Fibroblast of skin of right biceps (primary cell): ENCODE measurements at places on chromosomes 4 and X.

- DNase-seq = no peak
Measured at GRCh38 chr4:107497054-107497453, 223.0 kb downstream of the PAPSS1 start.

DNA sequence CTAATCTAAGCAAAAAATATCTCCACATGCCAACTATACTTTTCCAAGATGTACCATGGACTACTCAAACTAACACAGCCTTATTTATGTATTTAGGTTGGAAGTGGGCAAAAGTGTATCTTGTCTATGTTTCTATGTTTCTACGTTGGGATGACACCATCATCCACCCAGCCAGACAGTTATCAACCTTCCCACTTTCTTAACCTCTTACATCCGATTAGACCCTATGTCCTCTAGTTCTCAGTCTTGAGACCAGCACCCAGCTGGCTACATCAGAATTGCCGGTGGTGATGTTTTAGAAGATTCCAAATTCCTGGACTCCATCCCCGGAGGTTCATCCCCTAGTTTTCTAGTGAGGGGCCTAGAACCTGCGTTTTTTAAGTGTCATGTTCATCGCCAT is 1.0 kb upstream of the AASDH start:
- no peak for DNase-seq

- DNase-seq = no peak
Measured at GRCh38 chrX:149858592-149858991, 22.4 kb upstream of the MAGEA8 start.

- DNase-seq = no peak
Measured at GRCh38 chr4:73911746-73912145, 42.6 kb downstream of the CXCL1 start.

DNA sequence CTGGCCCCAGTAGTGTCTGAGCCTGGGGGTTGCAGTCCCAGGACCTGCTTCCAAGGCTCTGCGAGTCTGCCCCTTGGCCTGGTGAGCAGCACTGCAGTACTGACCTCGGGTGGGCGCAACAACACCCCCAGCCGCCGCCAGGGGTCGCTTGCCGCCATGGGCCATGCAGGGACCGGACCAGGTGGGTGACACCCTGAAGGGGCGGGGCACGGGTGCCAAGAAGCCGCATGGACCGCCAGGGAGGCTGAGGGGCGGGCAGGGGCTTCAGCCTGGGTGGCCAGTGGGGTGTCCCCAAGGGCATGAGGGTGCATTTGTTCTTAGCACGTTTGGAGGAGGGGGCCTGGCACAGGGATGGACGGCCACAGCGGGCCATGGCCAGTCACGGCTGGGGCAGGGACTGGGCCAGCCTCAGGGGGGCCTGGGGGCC is 25.0 kb downstream of the TACC3 start:
- peak; percentile 64 for DNase-seq

DNA sequence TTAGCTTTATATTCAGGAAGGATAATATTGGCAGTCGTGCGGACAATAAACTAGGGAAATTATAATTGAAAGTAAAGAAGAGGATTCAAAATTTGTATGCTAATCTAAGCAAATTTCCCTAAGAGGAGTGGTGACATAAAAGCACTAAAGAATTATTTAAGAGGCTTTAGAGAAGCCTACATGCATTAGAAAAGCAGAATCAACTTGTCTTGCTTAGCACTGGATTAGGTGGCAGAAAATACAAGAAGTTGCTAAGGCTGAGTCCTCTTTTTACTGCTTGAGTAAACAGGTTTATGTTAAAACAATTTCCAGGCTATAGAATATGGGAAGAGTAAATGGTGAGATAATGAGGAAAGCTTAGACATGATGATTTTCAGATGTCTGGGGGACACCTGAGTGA is 991.5 kb downstream of the PCDH18 start:
- no peak for DNase-seq

DNA sequence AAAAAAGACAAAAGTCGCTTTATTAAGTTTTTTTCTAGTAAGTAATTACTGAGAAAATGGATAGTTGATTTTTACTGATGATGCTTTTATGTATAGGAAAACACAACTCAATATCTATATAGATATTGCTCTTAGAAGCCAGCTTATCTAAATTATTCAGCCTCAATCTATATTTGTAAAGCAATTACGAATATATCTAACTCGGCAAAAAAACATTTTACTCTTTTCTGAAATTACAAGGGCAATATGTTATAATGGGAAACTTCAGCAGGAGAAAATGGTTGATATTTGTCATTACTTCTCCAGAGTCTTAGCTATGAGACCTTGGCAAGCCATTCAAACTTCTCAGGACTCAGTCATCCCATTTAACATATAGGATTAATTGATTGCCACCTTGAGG is 228.5 kb downstream of the SLC7A11 start:
- DNase-seq = no peak

GRCh38 chr4:172035562-172035961 is 222.4 kb downstream of the GALNTL6 start:
- DNase-seq = peak; percentile 8

GRCh38 chr4:6331018-6331417 is 61.4 kb downstream of the WFS1 start:
- DNase-seq = peak; percentile 7

GRCh38 chrX:70168238-70169188 is 8.8 kb upstream of the DGAT2L6 start:
- peak; percentile 86 for DNase-seq

DNA sequence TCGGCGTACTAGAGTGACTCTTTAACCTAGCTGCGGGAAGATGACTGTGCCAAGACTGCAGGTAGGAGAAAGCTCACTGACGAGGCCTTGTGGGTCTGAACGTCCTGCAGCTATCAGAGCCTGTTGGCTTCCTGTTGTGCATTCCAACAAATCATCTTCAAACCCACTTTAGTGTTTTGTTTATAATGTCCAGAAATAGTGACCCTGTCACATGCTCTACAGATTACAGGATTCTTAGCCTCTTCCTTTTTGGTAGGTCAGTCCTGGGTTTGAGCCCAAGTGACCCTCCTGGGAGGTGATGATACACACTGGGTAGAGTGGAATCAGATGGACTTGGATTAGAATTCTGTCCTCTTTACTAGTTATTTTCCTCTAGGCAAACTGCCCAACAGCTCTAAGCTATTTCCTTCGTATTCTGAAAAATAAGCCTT is 33.2 kb downstream of the HTT start:
- DNase-seq = no peak

DNA sequence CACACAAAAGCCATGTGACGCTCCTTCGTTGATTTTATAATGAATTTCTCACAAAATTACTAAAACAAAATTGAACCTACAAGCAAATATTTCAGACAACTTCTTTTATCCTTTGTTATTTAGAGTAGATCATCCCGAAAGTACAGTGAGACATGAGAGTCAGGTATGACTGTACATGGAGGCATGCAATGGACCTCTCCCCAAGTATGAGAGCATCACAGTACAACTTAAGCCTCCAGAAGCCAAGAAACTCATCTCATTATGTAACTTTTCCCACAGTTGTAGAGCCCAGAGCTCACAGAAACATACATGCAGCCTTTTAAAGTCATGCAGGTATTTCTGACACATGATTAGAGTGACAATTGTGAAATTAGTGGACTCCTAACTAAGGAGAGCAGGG is 167.7 kb downstream of the PAPSS1 start:
- DNase-seq = no peak

DNA sequence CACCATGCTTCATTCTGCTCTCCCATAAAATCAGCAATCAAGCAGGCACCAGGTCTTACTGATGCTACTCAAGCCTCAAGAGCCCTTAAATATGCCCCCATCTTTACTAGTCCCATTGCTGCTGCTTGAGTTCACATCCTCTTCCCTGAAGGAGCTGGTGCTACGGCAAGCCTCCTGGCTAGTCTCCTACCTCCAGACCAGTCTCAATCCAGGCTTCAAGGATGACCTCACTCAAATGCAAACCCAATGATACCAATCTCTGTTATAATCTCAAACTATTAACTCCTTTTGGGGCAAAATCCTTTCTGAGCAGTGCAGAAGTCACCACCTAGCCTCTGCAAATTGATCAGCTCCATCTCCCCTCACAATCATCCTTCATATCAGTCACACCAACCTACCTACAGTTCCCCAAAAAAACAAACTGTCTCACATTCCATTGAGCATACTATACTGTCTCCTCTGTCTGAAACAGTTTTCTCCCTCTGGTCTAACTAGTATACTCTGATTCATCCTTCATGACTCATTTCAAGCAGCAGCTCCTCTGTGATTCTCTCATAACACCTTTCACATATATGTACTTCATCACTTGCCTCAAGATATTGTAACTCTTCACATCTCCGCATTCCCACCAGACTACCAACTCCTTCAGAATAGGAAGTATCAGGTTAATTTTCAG is 30.0 kb downstream of the PAPSS1 start:
- peak; percentile 86 for DNase-seq

DNA sequence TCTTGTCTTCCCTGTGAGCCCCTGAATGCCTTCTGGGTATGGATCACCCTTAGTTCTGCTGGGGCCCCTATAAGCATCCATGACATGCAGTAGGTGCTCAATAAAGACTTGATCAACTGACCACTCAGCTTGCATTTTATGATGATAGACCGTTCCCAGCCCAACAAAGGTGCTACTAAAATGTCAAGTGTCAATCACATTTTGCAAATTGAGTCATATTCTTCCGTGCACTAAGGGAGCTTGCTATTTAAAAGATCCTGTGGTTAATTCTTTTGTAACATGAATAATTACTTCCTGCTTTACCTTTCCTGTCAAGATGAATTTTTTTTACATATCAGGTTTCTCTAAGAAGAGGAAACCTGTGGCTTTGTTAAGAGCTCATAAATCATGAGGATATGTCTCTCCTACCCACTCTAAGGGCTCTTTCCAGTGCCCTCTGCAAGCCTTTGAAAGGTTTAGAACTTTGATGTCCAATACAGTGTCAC is 47.6 kb downstream of the SH3KBP1 start:
- DNase-seq = no peak

GRCh38 chrX:109463784-109464183 is 18.1 kb downstream of the GUCY2F start:
- DNase-seq = peak; percentile 58

DNA sequence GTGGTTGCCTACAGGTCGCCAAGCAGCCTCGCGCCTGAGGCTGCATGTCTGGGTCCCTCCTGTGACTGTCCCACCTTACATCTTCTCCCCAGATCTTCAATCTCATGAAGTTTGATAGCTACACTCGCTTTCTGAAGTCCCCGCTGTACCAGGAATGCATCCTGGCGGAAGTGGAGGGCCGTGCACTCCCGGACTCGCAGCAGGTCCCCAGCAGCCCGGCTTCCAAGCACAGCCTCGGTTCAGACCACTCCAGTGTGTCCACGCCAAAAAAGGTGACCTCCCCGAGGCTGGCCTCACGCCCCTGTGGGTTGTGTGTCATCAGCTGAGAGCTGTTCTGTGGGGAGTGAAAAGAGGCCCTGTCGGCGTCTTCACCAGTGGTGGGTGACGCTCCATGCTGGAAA is 24.9 kb upstream of the HGFAC start:
- DNase-seq = no peak

- DNase-seq = no peak
Measured at GRCh38 chr4:127307996-127308395, 324.8 kb upstream of the INTU start.

- no peak for DNase-seq
Measured at GRCh38 chr4:153137677-153138630, 66.3 kb upstream of the TRIM2 start.

GRCh38 chrX:49627086-49627777 is 28.4 kb downstream of the GAGE1 start:
- DNase-seq = peak; percentile 6

DNA sequence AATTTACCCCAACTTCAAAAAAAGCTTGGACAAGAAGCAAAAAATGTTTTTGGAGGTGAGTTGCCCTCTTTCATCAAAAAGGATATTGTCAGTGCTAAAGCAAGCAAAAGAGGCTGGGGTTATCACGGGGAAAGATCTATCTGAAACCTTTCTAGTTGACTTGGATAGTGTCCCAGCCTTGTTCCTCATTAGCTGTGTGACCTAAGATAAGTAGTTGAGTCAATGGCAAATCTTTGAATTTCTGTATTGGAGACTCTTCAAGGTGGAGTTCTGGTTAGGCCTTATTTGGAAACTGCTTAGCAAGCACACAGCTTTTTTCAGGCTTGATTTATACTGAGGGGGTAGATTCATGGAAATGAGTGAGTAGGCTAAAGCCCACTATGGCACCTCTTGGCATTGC is 271.6 kb downstream of the GRIA3 start:
- DNase-seq = no peak

- no peak for DNase-seq
Measured at GRCh38 chr4:89123451-89123851, 12.1 kb downstream of the TIGD2 start.

- DNase-seq = peak; percentile 77
Measured at GRCh38 chrX:66163849-66164411, at the start of gene HEPH. HEPH (plus strand) TSS chrX:66164247; CDS start chrX:66170571, 6,324 bp downstream.

DNA sequence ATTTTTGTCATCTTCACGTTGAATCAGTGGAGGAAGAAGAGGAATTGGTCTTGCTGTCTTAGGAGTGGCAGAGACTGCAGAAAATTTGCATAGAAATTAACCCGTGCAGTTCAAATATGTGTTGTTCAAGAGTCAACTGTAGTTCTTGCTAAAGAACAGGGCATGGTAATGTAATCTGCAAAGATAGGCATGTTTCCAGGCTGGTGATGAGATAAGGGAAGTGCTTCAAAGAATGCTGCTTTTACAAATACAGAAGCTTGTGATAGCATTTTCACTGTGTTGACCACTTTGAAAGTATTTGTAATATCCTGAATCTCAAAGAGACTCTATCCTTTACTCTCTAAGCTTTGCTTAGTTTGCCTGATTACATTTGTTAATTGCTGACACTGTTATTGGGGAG is 60.1 kb downstream of the PRRG1 start:
- DNase-seq = no peak

GRCh38 chr4:76570141-76570973 is 135.3 kb downstream of the SHROOM3 start:
- peak; percentile 84 for DNase-seq

- no peak for DNase-seq
Measured at GRCh38 chrX:11478026-11478425, 184.8 kb downstream of the AMELX start.

GRCh38 chr4:77193511-77194102 is 36.6 kb downstream of the CCNG2 start:
- DNase-seq = no peak

- no peak for DNase-seq
Measured at GRCh38 chr4:54571293-54572151, 86.2 kb upstream of the KIT start.

DNA sequence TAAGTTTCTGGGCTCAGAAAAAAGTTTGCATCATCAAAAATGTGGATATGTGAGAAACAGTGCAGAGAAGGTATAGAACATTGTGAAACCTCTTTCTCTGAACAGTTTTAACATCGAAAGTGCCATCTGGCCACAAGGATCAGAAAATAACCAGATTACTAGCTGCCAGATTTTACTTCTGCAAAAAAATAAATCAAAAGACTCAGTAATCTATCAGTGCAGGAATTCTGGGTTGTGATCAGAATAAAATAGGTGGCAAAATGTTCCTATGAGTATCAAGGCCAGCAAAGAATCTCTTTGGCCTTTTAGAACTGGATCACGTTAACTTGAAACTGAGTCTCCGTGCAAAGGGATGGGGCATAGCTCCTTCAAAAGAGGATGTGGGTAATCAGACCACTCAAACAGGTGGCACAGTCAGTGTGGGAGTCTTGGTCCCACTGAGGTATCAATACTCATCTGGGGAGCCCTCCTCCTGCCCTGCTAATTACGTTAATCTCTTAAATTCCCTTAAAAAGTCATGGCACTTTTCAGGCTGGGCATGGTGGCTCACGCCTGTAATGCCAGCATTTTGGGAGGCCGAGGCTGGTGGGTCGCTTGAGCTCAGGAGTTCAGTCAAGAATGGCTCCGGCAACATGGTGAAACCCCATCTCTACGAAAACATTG is 26.7 kb upstream of the RBM47 start:
- no peak for DNase-seq

GRCh38 chrX:53990171-53990570 is 54.1 kb downstream of the PHF8 start:
- peak; percentile 12 for DNase-seq
